ENCODE measurements at places on chromosomes 16 and 17.

DNA sequence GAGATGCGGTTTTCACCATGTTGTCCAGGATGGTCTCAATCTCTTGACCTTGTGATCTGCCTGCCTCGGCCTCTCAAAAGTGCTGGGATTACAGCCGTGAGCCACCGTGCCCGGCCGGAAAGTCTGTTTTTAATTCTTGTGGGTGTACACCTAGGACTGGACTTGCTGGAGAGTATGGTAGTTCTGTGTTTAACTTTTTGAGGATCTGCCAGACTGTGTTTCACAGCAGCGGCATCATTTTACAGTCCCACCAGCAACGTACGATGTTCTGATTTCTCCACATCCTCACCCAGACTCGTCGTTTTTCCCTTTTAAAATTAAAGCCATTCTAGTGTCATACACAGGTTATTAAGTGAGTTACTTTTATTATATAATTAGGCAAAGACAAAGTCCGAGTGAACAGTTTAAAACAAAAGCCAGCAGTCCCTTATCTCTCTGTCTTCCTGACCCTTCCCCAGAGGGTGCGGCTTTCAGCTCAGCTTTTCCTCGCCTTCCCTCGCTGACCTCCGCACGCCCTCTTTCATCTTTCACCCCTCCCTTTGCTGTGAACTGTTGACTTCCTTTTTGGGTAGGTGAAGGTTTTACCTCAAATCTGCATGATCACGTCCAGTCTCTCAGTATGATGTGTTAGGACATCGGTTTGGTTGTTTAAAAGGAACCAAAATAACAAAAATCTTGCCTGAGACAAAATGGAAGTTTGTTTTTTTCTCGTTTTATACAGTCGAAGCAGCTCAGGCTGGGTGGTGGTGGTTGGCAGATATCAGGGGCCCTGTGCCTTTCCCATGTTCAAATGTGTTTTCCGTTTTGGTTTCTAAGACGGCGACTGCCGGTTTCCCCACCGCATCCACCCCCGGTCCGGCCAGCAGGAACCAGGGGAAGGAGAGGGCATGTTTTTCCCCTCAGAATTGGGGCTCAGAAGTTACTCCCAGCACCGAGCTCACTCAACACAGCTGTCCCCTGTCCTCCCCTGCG lies 18.0 kb downstream of the FAM234A start:
- DNase-seq: no peak

DNA sequence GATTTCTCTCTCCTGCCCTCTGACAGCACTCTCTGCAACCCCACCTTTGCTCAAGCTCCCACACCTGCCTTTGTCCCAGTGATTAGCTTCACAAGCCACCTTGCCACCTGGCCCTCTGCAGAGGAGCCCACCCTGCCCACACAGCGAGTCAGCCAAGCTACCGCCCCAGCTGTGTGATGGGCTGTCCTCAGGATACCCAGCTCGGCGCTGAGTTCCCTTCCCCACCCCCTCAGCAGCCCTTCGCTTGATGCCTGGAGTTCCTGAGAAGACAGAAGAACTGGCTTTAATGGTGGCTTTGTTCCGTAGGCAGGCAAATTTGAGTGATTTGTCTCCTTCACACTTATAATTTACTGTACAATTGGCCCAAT lies 266.4 kb downstream of the CBLN1 start:
- no peak for DNase-seq

- no peak for DNase-seq
Observed at GRCh38 chr17:70168044-70168976, 1.0 kb upstream of the KCNJ2 start.

GRCh38 chr17:60169921-60170817 lies 20.4 kb downstream of the CA4 start:
- peak; percentile 16 for DNase-seq

GRCh38 chr17:75843577-75844529 lies at the start of gene UNC13D:
Gene UNC13D, minus strand, starts transcription at chr17:75844404. Its CDS starts 67 bp downstream, at chr17:75844337.
- DNase-seq: no peak

DNA sequence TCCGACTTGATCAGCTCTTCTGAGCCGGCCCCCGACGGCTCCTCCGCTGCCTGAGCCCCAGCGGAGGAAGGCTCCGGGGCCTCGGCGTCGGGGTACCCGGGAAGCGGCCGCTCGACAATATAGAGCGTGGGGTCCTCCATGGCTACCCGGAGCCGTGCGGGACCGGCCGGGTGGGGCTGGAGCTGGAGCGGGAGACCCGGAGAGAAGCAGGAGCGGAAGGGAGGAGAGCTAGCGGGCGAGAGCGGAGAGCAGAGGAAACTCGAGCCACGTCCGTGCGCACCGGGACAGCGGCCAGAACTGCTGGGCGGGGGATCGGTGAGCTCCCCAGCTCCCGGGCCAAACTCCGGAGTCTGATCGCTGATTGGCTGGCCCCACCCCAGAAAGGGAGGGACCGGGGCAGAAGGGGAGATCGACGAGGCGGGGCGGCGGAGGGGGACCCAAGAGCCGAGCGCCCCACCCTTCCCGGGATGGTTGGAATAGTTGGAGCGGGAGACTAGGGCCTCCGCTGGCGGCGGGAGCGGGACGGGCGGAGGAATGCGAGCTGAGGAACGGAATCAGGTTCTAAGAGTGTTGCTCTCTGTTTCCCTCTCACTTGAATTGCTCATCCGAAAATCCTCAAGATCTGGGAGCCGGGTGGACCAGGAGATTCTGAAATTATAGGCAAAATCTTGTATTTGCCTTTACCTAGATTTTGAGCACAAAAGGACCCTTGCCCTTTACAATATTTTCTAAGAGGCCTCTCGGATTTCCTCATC lies at the start of gene CAVIN1:
TSS of gene CAVIN1 (minus strand) at position 299 of the 755 bp plus-strand sequence. CDS start at position 140, 159 bp downstream.
- DNase-seq: peak; percentile 19

DNA sequence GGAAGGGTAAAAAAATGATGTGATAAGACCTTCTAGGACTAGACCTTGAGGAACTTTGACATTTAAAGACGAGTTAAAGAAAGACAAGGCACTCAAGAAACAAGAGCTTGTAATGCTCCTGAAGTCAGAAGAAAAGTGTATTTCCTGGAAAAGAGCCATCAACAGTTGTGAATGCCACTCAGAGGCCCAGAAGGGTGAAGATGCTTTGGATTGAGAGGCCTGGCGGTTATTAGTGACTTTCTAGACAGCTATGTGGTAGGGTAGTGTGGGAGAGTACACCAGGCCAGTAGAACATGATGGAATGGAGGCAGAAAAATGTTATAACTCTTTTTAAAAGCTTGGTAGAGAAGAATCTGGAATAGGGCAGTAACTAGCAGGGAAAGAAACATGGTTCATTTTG lies 34.1 kb upstream of the ANKFN1 start:
- DNase-seq: no peak

- no peak for DNase-seq
Observed at GRCh38 chr16:28834873-28835863, 11.0 kb downstream of the TUFM start.

DNA sequence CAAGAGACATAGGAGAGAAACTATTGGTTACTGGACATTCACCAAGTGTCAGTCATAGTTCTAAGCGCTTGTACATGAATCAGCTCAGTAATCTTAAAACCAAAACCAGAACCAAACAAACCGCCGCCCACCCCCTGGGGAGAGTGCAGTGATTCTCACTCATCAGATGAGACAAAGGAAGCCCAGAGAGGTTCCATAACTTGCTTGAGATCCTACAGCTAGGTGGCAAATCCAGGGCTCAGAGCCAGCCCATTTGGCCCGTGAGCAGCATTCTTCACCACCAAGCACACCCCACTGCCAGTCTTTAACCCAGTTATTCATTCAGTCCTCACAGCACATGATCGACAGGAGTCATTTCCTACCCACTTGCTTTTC lies 37.2 kb upstream of the RGS9 start:
- DNase-seq: peak; percentile 25

- DNase-seq: no peak
Observed at GRCh38 chr17:35614810-35615209, 27.7 kb downstream of the AP2B1 start.

DNA sequence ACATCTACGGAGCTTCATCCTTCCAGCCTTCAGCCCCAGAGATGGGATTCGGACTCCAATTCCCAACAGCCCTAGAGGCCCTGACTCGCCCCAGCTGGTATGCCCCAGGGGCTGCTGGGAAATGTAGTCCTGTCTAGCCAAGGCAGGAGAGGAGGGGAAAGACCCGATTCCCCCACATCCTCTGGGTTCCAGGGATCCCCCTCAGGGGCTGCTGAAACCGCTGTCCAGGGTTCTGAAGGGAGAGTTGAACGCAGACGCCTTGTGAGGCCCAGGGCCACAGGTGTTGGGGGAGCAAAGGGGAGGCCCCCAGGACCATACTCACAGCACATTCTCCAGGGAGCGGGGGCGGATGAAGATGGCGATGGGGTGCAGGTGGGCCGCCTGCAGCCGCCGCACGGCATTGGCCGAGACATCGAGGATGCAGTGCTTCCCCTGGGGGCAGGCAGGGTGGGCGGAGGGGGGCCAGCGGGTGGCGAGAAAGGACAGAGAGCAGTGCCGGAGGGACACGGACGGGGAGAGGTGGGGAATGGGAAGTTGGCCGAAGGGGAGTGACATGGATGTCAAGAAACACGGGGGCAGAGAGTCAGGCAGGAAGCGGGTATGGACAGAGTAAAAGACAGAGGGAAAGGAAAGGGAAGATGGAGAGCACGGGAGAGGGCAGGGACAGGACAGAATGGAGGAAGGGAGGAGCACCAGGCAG lies 12.6 kb upstream of the ASGR1 start:
- DNase-seq: no peak

DNA sequence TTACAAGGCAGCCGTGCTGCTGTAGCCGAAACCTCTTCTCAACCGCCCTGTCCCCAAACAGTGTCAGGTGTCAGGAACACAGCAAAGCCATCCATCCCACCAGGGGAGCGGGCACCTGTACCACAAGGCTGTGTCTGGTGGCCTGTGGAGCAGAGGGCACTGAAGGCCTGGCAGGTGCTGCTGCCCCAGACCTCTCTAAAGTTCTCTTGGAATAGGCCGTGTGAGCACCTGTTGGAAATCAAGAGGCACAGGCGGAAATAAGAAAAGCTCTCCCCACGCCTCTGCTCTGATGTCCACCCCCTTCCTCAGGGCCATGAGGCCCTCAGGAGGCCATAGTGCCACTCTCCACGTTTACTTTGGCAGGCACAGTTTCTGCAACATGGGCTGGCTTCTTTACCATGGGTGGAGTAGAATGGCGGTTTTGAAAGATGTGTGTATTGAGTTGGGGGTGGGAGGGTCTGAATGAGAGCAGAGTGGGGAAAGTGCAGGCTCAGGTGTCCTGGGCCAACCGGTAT lies 99.9 kb upstream of the ZNF750 start:
- DNase-seq: no peak

GRCh38 chr17:44965481-44966234 lies 2.4 kb downstream of the C1QL1 start:
- DNase-seq: no peak

DNA sequence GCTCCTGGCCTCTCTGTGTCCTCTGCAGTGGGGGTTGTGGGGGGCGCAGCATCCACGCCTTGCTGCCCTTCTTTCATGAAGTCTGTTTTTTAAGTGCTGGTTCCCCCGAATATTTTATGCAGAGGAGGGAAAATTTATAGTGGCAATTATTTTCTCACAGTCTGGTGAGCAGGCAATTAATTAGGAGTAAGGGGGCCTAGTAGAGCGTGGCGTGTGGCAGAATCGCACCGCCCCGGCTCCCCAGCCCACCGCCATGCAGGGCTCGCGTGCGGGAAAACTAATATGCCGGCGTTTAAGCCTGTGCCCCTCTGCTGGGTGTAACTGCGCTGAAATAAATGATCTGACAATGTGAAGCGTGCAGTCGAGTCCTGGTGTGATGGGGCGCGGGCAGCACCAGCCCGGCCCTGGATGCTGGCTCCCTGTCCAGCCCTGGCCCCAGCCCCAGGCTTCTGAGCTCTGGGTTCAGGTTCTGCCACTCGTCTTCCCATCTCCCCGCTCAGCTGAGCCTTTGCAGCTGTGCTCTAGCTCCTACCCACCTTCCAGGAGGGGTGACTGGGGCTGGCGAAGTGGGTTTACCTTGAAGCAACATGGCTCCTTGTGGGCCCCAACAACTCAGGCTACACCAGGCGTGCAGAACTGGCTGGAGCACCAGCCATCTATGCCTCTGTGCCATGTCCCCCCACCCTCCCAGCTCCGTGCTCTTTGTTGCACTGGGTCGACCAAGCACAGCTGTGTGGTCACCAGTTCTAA lies 13.8 kb downstream of the ENGASE start:
- no peak for DNase-seq

- no peak for DNase-seq
Observed at GRCh38 chr17:69179227-69179952, 37.7 kb upstream of the ABCA6 start.

- no peak for DNase-seq
Observed at GRCh38 chr17:41650794-41651624, 26.6 kb upstream of the KRT17 start.

DNA sequence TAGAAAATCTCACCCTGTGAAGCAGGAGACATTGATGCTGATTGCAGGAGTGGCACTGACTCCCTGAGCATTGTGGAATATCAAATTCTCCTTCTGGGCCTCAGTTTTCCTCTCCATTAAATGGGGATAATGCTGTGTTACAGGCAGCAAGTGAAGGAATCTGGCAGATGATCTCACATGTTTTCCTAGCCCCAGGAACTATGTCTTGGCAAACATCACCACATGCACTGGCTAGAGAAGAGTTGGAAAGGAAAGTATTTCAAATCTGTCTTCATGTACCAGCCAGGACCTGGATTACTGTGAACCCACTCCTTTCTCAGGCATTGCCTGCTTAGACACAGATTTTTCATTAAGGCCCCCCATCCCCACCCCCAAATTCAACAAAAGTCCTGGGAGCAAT lies 13.6 kb upstream of the CCL8 start:
- no peak for DNase-seq

DNA sequence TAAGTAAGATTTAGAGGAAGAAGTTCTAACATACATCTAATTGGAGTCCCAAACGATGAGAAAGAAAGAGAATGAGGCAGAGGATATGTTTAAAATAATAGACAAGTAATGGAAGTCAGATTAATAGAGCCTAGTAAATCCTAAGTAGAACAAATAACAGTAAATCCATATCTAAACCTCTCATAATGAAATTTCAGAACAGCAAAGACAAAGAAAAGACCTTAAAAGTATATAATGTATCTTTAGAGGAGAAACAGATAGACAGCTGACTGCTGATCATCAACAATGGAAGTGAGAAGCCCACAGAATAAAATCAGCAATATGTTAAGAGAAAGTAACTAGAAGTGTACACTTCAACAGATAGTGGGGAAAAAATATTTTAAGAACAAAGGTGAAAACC lies 536.2 kb upstream of the ZFHX3 start:
- no peak for DNase-seq

DNA sequence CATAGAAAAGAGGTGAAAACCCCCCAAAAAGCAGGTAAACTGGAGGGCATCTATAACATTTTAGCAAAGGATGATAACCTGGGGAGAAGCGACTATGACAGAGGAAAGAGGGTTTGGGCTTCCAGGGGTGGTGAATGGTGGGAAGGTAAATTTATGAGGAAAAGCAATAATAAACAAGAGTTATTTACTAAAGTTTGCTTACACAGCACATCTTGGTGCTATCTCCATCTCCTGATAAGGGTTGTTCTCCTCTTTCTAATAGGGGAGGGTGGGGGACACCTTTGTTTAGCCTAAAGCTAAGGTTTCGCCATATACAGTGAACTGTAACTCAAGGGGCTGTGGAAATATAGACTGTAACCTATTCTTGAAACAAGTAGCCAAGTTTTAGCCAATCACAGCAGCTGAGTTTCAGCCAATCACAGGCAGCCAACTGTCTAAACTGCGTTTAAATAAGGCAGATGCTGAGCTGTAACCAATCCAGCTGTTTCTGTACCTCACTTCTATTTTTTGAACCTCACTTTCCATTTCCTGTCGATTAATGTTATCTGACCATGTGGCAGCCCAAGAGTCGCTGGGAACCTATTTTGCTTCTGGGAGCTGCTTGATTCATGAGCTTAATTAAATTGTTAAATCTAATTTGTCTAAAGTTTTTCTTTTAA lies 191.8 kb downstream of the MAP2K6 start:
- DNase-seq: no peak

All from NCI-H2029 treated with DMSO at 0.1 percent for 48 hours (cell line).